ENCODE measurements at places on chromosomes 5 and 9. TPM values are rescaled to one million over a fixed set of nuclear protein-coding genes. Genes with fewer than 3 reads are reported as not detected.

DNA sequence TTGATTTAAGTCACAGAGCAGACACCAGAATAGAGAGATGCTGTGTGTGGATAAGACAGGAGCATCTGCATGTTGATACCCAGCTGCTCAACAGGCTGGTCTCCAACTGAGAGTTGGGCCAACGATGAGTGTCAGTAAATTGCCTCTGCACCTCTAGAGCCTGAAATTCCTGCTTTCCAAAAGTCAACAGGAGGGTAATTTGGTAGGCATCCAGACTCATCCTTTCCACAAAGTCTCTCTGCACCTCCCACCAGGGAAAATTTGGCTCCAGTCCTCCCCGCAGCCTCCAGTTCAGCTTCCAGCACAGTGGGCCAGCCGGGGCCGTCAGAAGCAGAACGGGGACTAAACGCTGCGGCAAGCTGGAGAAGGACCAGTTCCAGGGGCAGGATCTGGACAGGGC, 136.9 kb downstream of the RFK start:
- no peak for DNase-seq
- H3K27me3 ChIP-seq, result peaks cover 2% of the 10 kb centered on the region
- H3K4me1 ChIP-seq, result no peaks in the 10 kb centered on the region
- no peak overlapping the region for H3K4me3 ChIP-seq

Gene CCL21
- not detected for total RNA-seq

GRCh38 chr9:131470581-131470991, 32.1 kb upstream of the POMT1 start:
- DNase-seq, result no peak

DNA sequence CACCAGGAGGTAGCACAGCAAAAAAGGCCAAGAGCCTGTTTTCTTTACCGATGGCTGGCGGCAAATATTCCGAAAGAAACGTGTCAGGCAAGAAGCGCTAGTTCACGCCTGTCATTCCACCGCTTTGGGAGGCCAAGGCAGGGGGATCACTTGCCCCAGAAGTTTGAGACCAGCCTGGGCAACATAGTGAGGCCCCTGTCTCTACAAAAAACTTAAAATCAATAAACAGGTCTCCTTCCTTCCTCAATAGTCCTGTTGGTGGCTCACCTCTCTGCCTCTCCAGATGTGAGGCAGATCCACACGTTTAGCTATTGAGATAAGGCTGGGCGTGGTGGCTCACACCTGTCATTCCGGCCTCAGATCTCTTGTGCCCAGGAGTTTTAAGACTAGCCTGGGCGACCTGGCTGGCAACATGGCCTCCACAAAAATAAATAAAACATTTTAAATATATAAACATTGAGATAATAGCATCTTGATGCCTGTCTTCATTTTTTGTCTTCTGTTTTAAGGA, 1.3 kb upstream of the TMEM250 start:
- peak overlapping the region; percentile 70 for H3K4me3 ChIP-seq
- no peaks in the 10 kb centered on the region for H3K36me3 ChIP-seq
- H3K27ac ChIP-seq, result peak overlapping the region; percentile 56
- H3K27me3 ChIP-seq, result peaks cover 16% of the 10 kb centered on the region
- no peaks in the 10 kb centered on the region for H3K4me1 ChIP-seq

GRCh38 chr9:98879963-98880310, 63.8 kb upstream of the COL15A1 start:
- peaks cover 5% of the 10 kb centered on the region for H3K4me1 ChIP-seq
- peaks cover 55% of the 10 kb centered on the region for H3K27me3 ChIP-seq
- H3K4me3 ChIP-seq, result no peak overlapping the region

Gene MLANA
- total RNA-seq, result not detected

DNA sequence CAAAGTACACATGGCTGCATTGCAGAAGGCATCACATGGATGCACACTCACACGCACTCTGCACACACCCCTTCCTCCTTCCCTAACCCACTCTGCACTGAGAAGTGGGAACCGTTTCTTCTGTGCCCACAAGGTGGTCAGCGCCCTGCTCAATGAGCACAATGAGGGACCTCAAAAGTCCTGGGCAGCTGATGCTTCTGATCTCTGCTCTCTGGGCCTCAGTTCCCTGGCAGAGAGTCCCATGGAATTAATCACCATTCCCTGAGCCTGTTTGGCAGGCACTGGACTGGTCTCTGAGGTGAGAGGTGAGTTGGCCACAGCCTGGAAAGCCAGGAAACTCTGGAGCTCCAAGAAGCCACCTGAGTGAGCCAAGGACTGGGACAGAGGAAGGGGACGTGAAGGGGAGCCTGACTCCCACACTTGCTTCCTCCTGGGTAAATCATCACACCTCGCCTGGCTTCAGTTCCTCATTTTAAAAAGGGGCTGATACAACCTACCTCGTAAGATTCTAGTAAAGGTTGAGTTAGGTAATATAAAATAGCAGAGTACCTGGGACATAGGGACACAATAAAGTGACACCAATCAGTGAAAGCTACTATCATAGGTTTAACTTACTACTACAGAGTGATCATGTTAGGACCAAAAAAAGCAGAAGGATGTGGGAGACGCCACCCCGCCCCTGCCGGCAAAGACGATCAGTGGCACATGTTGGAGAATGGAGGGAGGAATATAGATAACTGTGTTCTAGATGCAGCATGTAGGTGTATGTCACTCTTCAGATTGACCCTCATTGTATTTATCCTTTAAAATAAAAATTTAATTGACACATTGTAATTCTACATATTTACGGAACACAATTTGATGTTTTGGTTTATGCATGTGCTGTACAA, 21.1 kb upstream of the IGFBPL1 start:
- no peak overlapping the region for H3K27ac ChIP-seq
- H3K4me1 ChIP-seq, result no peaks in the 10 kb centered on the region
- DNase-seq, result no peak
- peaks cover 20% of the 10 kb centered on the region for H3K27me3 ChIP-seq

Gene CDH12
- total RNA-seq, result 1.7 TPM

GRCh38 chr9:94002316-94003140, 47.4 kb upstream of the BARX1 start:
- H3K4me3 ChIP-seq, result no peak overlapping the region
- no peaks in the 10 kb centered on the region for H3K4me1 ChIP-seq
- peaks cover 42% of the 10 kb centered on the region for H3K27me3 ChIP-seq
- DNase-seq, result peak; percentile 45
- H3K27ac ChIP-seq, result no peak overlapping the region

DNA sequence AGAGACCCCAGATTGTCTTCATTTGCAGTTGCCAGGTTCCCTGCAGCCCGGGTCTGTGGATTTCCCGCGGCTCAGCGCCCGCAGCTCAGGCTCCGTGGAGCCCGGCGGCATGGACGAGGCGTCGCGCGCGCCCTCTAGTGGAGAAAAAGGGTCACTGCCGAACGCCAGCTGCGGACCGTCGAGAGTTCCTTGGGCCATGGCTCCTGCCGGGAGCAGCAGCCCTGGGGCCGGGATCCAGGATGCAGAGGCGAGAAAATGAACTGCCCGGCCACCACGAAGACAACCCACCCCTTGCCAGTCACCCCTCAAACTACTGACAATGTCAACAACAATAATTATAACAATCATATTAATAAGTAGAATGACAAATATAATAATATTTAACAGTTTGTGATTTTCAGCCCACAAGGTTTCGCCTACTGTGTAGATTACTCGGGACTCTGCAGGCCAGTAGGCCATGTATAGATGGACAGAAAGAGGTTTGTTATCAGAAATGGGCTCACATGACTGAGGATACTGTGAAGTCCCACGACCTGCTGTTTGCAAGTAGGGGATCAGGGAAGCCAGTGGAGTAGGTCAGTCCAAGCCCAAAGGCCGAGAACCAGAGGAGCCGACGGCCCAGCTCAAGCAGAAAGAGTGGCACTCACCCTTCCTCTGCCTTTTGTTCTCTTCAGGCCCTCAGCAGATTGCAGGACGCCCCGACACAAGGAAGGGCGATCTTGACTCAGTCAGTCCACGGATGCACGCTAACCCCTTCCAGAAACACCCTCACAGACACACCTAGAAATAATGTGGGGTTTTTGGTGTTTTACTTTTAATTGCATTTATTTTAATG, 43.1 kb downstream of the BOD1 start:
- H3K4me3 ChIP-seq, result peak overlapping the region; percentile 20
- H3K27me3 ChIP-seq, result peaks cover 12% of the 10 kb centered on the region
- peak; percentile 90 for DNase-seq

DNA sequence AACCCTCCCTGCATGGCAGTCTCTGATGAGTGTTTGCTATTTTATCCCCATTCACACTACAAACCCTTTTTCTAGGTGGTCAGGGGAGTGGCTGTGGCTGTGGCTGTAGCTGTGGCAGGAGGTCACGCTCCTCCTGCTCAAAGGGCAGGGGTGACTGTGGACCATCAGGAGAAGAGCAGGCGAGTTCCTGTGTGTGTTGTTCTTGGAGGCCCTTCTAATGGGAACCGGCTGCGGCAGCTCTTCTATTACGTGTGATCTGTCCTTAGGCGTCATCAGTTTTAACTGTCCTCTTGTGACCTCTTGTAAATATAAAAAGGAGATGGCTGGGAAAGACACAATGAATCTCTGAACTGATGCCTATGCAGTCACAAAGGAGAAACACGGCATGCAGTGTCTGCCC, 65.1 kb downstream of the ANKH start:
- H3K36me3 ChIP-seq, result peaks cover 2% of the 10 kb centered on the region
- peak overlapping the region; percentile 52 for H3K27ac ChIP-seq
- H3K4me1 ChIP-seq, result peaks cover 16% of the 10 kb centered on the region
- no peak overlapping the region for H3K4me3 ChIP-seq

Measured in mesothelial cell of epicardium (in vitro differentiated cells).